ENCODE measurements at places on chromosomes 12 and 14.

GRCh38 chr14:25050269-25051150 is 563 bp upstream of the STXBP6 start:
- no peak for DNase-seq

GRCh38 chr12:99068993-99069747 is 424.1 kb downstream of the APAF1 start:
- DNase-seq = no peak

- DNase-seq = no peak
Measured at GRCh38 chr14:84288781-84289180, 1241.2 kb upstream of the FLRT2 start.

DNA sequence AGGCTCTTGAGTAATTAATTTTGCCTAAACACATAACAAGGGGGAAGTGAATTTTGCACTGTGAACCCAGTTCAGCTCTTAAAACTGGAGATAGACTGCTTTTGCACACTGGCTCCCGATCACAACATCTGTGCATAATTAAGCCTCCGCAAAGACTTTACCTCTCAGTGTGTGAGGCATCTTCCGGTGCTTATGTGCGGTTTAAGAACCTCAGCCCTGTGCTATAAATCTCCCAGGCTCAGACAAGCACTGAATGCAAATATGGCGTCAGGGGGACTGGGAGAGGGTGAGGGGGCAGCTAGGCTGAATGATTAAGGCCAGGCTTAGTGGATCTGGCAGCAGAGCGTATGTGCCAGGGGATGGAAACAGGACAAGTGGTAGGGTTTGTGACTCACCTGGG is 103.3 kb downstream of the ADCK1 start:
- DNase-seq = no peak

DNA sequence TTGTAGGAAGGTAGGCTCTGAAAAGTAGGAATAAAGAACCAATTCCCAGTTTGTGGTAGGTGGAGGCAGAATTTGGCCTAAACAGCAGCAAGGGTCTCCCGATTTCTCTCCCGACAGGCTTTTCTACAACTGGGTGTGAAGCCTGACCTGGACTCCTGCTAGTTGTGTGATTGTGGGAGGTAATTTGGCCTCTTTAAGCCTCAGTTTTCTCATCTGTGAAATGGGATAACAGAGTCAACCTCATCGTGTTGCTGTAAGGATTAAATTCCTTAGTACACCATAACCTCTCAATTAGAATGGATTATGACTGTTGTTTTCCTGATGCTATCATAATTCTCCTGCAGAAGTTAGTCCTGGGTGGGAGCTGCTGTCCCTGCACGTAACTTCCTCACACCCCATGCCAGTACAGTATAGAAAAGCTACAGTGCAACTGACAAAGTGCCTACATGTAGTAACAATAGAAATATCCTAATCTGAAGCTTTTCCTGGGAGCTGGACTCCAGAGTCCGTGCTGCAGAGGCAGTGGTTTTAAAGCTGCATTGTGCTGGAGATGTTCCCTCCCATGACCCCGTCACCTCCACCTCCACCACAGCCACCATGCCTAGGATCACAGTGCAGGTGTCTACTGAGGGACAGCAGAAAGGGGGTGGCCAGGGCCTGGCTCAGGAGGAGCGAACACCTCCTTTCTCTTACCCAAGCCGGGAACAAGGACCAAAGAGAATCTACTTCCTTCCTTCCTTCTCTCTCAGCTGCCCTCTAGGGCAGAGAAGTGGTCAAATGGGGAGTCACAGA is 76.5 kb downstream of the FBXL14 start:
- no peak for DNase-seq

DNA sequence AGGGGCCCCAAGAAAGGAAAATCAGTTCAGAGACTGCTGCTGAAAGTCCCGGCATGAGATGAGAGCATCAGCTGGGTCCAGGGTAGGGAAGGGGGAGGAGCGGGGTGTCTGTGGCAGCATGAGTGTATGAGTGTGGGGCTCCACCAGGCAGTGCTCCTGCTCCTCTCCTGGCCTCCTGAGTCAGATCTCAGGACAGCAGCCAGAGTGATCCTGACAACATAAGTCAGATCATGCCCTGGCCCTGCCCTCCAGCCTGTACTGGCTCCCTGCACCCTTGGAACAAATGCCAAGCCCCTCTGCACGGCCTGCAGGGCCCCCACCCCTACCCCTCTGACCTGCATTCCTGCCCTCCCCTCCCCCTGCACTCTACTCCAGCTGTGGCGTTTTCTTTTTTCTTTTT is 24.2 kb upstream of the LRP1-AS start:
- DNase-seq = no peak

DNA sequence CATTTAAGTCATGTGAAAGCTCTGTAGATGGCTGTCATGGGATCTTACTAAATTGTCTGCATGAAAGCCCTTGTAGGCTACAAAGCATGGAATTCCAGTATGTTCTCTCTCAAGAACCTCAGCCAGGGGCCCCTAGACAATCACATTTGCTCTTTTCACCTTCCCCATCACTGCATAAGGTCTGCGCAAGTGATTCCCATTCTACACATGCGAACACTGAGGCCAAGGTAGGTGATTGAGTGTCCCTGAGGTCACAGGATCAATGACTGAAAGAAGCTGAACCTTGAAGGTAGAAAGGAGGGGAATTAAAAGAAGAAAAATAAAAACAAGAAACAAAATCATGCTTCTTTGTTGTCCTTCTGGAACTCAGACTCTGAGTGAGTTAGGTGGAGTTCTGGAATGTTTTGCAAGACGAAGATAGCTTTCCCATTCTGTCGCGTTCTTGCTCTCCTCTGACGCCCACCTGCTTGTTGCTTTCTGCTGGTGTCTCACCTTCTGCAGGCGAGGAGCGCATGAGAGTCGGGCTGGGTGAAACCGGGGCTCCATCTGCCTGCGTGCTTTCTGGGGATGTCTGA is 79.9 kb downstream of the SPRING1 start:
- no peak for DNase-seq

- no peak for DNase-seq
Measured at GRCh38 chr12:104479123-104479662, 22.4 kb downstream of the CHST11 start.

DNA sequence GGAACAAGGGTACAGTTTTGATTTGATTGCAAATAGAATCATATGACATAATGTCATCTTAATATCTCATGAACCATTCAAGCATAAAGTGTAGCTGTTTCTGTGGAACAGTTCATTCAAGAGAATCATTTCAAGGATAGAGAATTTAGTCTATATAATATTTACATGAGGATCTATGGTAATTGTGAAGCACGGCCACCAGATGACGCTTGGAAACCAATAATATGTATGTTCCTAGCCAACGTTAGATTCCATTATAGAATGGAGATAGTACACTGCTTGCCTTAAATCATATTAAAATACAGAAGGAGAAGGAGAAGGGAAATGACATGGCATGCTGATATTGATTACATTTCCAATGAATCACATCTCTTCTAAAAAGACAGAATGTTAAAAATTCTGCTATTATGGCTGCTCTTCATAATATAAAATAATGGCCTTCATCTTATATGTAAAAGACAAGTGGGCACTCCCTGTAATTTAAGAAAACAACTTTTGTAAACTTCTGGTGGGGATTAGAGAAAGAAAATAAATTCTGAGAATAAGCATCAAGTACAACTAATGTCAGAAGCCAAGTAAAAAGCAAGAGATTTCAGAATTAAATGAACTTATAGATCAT is 351.0 kb downstream of the NAV3 start:
- no peak for DNase-seq
